Posterior vena cava (tissue), 2 donors: ENCODE measurements at places on chromosomes 6 and 20.

GRCh38 chr6:32851025-32851424, 2.5 kb downstream of the TAP1 start:
- DNase-seq = no peak

- DNase-seq = no peak
Observed at GRCh38 chr20:35039146-35039545, 53.5 kb downstream of the TRPC4AP start.

DNA sequence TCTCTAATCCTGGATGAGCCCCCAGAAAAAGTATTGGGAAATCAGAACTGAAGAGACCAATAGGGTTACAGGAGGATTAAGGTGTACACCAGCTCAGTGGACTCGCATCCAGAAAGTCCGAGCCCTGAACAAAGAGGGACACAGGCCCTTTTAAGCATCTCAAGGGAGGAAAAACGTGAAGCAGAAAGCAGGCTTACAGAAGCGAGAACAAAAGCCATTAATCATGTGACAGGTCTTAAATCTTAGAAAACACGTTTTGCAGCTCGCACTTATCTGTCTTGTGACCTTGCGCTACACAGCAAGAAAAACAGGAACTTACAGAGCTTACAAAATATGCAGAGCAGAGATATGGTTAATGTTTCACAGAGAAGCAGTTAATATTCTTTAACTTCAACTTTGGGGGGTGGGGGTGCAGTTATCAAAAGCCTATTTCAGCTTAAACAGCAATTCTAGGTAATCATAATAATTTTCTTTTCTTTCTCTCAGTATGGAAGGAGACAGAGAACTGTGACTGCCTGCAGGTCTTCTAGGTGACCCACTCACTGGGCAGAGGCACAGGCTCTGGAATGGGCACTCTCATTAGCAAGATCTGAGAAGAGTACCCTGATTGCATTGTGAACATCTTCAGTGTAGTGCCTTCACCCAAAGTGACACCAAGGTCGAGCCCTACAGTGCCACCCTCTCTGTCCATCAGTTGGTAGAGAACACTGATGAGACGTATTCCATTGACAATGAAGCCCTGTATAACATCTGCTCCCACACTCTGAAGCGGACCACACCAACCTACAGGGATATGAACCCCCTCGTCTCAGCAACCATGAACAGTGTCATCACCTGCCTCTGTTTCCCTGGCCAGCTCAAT, 65.0 kb upstream of the MOCS1 start:
- DNase-seq = no peak

- DNase-seq = peak; percentile 37
Observed at GRCh38 chr20:48186915-48187314, 401.6 kb upstream of the SULF2 start.

GRCh38 chr6:81214414-81215091, 537.9 kb downstream of the TENT5A start:
- peak; percentile 67 for DNase-seq
